ENCODE measurements at places on chromosomes 16 and 17.

GRCh38 chr17:3985846-3986245 lies 21.6 kb upstream of the ATP2A3 start:
- DNase-seq = no peak

- DNase-seq = no peak
Observed at GRCh38 chr16:30901201-30902028, 5.0 kb downstream of the CTF1 start.

- peak; percentile 66 for DNase-seq
Observed at GRCh38 chr17:39617446-39618245, 9.1 kb upstream of the PPP1R1B start.

- no peak for DNase-seq
Observed at GRCh38 chr17:32941419-32942032, 13.6 kb downstream of the TMEM98 start.

DNA sequence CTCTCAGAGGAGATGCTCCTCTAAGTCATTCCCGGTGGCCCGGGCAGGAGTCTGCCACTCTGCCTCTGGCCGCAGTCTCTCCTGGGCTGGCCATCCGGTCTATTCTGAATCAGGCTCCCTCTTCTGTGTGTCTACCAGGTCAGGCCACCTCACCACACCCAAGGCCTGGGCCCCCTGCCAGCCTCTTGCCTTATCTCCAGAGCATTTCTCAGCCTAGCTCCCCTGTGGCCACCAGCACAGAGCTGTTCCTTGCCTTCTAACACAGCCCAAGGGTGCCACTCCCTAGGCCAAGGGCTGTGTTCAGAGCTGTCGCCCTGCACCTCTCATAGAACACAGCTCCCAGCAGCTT lies 55.3 kb downstream of the MYO18A start:
- DNase-seq = no peak

DNA sequence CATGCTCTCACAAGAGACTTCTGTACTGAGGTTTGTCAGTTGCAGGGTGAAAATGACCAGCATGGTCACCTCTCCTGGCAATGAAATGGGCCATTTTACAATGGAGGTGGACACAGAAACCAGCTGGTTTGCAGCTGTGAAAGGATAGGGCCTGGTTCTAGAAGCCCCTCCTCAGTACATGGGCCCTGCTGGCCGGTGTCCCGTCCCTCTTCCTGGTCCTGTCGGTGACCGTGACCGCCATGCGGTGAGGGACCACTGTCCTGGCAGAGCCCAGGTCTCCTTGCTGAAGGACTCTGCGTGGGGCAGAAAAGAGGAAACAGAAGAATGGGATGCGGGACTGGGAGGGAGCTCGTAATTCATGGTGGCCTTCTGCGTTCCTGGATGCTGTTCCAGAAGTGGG lies 76.0 kb upstream of the ZNF423 start:
- no peak for DNase-seq

DNA sequence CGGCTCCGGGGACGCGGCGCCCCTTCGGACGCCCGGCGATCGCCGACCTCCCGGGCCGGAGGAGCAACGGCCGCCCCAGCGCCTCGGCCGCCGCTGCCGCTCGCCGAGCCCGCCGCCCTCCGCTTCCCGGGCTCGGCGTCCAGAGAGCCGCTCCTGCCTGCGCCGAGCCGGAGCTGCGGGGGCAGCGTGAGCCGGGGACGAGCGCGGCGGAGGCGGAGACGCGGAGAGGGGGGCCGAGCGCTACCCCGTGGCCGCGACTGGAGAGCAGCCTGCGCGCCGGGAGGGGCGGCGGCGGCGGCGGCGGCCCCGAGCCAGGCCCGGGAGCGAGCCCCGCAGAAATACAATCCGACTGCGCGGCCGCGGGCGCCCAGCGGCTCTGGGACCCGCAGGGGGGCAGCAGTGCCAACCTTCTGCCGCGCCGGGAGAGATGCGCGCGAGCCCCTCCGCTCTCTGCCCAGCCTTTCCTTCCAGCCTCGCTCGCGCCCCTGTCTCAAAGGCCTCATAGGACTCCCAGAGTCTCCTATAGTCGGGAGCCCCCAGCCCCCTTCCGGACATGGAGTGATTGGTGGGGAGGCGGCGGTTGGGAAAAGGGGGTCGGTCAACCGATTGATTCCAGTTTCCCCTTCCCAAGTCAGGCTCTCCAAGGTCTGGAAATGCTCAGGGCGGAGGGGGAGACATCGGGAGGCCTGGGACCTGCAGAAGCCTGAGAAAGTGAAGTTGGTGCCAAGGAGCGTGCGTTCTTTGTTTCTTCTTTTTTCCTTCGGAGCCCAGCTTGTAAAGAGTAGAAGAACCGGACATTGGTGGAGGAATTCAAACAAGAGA lies 1.0 kb upstream of the SDK2 start:
- DNase-seq = peak; percentile 67

DNA sequence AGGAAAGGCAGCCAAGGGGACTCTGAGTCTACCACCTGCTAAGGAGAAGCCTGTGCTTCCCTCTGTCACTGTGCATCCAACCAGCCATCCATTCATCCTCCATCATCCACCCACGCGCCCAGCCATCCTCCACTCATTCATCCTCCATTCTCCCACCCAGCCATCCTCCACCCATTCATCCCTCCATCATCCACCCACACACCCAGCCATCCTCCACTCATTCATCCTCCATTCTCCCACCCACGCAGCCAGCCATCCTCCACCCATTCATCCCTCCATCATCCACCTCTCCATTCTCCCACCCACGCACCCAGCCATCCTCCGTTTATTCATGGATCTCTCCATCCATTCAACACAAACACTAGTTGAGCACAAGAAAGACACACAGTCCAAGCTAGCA lies 74.1 kb downstream of the COG7 start:
- DNase-seq = no peak

DNA sequence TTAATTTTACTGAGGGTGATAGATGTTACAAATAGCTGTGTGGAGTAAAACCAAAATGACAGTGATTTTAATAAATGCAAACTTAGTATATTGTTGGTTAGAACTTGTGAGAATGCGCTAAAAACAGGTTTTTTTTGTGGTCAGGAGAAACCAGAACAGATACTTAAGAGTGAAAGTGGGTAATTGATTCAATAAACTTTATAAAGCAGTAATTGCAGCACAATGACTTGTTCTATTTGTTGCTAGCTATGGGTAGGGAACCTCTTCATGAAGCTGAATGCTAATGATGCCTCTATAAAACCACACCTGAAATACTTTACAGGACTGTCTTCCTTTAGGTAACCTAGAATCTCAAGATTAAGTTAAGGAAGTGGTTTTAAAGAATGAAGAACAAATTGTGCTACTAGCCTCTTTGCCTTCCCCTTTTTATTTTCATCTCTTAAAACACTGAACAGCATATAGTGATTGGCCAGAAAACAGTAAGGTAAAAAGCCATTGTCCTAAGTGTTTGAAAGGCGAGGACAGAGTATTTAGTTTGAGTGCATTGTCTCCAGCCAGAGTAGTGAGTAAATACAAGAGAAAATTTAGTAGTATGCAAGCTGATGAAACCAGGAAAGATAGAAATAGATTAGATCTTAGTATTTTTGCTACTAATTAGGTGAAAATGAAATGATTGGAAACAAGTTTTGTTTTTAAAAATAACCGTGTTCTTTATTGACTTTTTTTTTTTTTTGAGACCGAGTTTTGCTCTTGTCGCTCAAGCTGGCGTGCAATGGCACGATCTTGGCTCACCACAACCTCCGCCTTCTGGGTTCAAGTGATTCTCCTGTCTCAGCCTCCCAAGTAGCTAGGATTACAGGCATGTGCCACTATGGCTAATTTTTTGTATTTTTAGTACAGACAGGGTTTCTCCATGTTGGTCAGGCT lies 6.0 kb downstream of the GGNBP2 start:
- DNase-seq = no peak

GRCh38 chr16:19329932-19330331 lies 44.4 kb downstream of the CLEC19A start:
- DNase-seq = no peak

GRCh38 chr17:55344514-55344997 lies 77.1 kb downstream of the MMD start:
- no peak for DNase-seq

DNA sequence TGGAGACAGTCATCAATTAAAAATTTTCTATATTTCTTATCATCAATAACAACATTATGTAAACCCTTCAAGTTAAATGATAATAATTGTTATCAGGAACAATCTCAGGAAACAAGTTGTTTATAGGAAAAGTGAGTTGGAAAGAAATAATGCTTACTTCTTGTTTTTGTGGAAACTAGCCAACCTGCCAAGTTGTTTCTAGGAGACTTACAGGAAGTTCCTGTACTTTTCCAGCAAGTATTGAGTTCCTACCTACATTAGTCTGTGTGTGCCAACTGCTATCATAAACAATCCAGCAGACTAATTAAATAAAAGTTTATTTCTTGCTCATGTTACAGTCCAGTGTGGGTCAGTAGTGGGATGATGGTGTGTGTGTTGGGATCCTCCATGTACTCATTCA lies 1.6 kb upstream of the CCL14 start:
- no peak for DNase-seq

- no peak for DNase-seq
Observed at GRCh38 chr17:39754958-39755553, 17.3 kb downstream of the GRB7 start.

GRCh38 chr17:69962436-69962995 lies 112.5 kb upstream of the KCNJ16 start:
- no peak for DNase-seq

DNA sequence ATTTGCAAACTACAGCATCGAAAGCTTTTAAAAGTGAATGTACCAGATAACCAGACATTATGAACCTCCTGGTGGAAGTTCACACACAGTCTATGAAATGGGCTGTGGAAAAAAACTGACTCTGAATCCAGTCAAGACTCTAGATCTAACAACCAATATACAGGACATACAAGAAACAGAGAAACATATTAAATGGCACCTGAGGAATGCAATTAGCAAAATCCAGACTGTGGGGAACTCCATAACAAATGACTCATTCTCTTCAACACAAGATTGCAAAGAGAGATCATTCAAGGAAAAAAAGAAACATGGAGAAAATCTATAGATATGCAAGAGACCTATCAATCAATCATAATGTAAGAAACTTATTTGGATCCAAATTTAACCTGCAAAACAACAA lies 119.0 kb downstream of the MYO1D start:
- DNase-seq = no peak

GRCh38 chr16:4686497-4687210 lies 6.7 kb upstream of the NUDT16L1 start:
- no peak for DNase-seq

DNA sequence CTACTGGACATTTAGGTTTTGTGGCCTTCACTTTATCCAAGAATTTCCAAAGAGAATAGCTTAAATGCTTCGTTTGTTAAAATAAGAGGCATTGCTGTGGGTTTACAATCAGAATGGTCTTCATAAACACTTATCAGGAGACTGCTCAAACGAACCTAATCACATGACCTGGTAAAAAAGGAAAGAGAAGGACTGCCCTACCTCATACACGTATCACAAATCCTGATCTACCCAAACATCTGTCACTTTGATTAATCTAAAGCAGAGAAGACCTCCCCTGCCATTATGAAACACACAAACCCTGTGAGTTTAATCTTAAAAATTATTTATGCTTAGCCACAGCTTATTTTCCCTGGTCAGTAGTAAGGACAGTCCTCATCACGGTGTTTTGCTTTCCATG lies 76.6 kb downstream of the PARN start:
- DNase-seq = no peak

GRCh38 chr16:14106457-14106856 lies 35.3 kb downstream of the MRTFB start:
- DNase-seq = no peak

DNA sequence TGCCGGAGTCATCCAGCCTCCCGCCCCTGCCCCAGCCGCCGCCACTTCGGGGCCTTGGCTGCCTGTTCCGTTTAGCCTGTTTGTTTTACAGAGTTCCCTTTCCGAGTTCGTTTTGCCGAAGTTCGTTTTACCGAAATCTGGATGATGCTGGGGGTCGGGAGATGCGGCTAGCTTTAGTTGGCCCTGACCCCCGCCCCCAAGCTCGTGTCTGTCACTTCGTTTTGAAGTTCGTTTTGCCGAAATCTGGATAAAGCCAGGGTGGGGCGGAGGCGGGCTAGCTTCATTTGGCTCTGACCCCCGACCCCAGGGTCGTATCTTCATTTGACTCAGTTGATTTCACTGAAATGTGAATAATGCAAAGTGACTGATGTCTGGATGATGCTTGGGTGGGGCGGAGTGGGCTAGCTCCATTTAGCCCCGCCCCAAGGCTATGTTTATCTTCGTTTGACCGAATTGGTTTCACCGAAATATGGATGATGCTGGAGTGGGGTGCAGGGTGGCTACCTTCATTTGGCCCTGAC lies 591 bp downstream of the PSMD7 start:
- DNase-seq = no peak

GRCh38 chr16:87376660-87377059 lies 6.9 kb downstream of the FBXO31 start:
- no peak for DNase-seq

DNA sequence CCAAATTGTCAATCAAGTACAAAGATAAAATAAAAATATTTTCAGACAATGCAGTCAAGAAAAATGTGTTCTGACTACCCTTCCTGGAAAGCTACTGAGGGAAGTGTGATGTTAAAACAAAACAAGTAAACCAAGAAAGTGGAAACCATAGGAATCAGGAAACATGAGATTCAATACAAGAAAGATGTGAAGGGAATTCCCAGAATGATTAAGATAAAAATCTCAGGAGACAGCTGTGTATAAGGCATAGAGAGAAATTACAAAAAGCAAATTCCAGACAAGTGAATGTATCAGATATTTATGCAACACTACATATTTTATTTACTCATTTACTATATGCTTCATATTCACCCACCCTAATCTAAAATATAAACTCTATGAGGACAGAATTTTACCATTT lies 32.2 kb downstream of the TRIM37 start:
- DNase-seq = no peak

DNA sequence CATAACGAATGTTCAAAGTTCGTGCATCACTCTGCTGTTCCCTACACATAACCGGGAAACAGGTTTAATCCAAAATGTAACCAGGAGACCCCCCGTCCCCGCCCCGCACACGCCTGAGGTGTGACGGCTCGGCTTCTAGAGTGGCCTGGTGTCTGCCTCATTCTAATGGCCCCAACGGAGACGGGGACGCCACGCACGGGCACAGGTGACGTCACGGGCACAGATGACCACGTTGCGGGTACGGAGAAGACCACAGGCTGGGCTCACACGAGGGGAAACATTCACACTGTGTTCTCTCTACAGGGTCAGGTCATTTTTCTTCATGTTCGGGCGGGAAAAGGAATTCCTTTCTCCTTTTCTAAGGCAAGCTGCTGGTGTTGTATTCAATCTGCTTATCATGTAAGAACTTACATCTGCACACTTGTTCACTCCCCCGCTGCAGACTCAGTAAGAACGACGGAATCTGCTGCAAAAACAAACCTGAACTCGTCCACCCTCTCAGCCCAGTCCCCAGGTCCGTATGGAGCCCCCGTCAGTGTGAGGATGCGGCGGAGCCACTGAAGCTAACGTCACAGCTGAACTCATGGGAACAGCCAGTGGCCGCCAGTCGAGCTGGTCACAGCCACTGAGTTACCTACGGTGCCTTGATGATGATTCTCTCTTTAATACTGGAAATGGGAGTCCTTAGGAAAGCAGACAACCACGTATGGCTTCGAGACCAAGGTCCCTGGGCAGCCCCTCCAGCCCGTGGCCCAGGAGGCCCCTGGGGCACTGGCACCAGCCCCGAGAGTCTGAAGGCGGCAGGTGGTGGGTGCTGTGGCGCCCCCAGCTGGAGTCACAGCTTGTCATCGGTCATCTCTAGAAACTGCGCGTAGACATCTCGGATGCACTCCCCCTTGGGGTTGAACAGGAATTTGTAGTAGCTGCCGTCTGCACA lies 32.9 kb downstream of the WDR45B start:
- no peak for DNase-seq

GRCh38 chr16:50152807-50153595 lies at the start of gene TENT4B:
Gene TENT4B, plus strand, starts transcription at chr16:50153306. Its CDS starts 316 bp downstream, at chr16:50153622.
- peak; percentile 91 for DNase-seq

GRCh38 chr17:30031214-30031869 lies 85.3 kb upstream of the NSRP1 start:
- no peak for DNase-seq
